Activated CD4-positive, alpha-beta T cell treated with anti-CD3 and anti-CD28 coated beads for 36 hours (primary cell): ENCODE measurements at places on chromosomes 1 and 21.
A peak's percentile ranks its signal among the peaks of the same experiment; 100 is the strongest.

- no peak for DNase-seq
Observed at GRCh38 chr1:4460651-4461050, 193.8 kb upstream of the AJAP1 start.

- DNase-seq = no peak
Observed at GRCh38 chr1:205571747-205572146, 60.1 kb downstream of the ELK4 start.

- DNase-seq = no peak
Observed at GRCh38 chr1:244647819-244648218, 5.1 kb upstream of the DESI2 start.

DNA sequence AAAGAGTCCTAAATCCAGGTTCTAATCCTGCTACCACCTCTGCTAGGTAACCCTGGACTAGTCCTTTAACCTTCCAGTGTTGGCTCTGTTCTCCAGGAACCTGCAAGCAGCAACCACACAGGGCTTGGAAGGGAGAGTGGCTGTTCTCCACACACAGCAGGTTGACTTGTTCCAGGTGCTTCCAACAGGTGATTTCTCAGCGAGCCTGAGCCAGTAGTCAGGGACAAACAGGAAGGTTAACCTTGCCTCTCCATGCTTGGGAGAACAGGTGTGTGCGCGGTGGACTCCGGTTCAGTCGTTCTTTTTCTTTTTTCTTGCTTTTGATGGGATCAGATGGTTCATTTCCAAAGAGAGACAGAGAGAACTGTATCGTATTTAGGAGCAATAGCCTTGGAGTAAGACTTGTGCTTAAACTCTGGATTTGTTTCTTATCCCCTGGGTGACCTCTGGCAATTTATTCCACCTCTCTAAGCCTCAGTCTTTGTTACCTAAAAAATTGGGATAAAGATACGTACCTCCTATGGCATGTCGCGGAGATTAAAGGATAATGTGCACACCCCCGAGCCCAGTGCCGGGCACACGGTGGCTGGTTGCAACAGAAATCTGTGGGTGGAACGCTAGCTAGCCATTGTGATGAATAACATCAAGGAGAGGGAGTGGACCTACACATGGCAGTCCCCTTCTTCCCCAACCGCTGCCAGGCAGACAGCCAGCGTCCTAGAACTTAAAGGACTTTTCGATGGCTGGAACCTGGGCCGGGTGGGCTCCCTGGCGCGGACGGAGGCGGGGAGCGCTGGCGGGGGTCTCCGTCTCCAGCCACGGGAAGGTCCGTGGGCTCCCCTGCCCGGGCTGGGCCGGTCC is 583 bp upstream of the CACHD1 start:
- DNase-seq = peak; percentile 15

DNA sequence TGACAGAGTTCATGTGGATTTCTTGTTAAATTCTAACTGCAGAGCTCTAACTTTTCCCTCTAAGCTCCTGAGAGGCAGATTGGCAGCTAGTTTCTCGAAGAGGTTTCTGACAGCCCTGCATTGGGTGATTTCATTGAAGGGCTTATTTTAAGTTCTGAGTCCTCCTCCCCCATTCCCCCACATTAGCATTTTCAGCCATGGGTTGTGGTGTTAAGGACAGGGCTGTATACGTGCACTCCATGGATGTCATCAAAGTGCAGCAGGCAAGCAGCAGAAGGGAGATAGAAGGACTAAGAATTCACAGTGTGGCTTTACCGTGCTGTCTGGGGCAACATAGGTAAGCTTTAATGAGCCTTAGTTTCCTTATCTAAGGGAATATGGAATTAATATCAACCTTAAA is 19.0 kb downstream of the CRYZ start:
- no peak for DNase-seq

DNA sequence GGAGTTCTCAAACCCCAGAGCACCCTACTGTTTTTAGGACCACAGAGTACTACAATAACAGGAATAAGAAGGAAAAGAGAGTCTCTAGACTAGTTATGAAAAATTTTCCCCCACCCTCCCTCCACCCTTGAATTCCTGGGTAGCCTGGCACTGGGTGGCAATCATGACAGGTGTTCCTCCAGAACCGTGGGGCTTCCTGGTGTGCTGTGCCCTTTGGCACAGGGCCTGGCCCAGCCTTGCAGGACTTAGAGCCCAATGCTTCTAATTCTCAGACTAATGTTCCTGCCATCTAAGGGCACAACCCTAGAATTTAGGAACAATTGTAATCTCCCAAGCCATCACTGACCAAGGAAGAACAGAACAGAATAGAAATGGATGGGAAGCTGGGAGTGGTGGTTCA is 1.5 kb upstream of the CD160 start:
- no peak for DNase-seq

DNA sequence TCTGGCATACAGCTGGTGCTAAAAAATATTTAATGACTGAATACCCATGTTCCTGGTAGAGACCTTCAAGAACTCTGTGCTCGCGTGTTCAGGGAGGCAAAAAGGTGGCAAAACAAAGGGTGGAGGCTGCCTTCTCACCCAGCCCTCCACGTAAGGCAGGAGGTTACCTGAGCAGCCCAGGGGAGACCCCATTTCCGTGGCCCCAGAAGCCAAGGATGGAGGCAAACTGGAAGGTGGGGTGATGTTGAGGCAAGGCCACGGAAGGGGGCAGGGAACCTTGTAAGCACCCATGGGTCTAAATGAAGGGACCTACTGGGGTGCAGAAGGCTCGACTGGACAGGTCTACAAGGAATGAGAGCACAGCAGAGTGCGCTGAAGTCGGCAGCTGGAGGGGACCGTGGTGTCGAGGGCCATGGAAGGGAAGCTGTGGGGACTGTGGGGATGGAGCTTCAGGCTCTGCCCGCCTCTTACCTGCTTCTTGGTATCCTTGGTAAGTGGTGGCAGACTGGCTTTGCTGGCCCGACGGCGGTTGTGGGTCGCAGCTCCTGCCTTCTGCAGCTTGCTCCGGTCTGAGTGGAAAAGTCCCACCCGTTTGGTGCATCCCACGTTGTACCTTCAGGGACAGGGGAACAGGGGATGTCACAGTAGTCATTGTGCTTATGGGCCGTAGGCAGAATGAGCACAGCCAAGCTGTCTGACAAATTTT is 8.9 kb upstream of the A3GALT2 start:
- no peak for DNase-seq

DNA sequence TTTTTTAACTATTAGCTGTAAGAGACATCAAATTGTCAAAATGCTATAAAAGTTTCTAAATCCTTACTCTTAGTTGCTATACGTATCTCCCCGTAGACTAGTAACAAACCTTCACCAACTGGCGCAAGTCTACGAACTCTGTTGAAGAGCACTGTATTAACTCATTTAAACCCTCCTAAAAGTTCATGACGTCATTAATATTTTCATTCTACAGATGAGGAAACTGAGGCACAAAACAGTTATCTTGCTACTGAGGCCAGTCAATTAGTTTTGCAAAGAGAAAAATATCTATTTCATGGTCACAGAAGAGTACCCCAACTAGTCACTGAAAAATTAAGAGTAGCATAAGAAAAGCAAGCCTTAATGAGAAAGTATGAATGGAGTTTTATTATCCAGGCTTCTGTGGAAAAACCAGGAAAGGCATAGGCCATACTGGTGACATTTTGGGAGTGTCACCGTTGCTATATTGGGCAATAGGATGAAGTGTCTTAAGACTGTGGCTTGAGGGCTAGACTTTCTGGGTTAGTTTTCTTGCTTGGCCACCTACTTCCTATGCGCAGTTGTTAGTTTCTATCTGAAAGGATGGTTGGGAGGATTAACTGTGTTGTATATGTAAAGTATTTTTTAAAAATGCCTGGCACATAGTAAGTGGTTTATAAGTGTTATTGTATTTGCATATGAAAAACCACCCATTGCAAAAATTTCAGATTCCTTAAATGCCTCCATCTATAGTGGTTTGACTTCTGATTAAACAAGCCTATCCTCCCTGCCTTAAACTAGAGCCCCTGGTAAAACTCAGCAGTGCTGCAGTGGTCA is 52.4 kb upstream of the SYT14 start:
- DNase-seq = no peak

- no peak for DNase-seq
Observed at GRCh38 chr1:47515164-47515789, 77.4 kb downstream of the FOXD2 start.

DNA sequence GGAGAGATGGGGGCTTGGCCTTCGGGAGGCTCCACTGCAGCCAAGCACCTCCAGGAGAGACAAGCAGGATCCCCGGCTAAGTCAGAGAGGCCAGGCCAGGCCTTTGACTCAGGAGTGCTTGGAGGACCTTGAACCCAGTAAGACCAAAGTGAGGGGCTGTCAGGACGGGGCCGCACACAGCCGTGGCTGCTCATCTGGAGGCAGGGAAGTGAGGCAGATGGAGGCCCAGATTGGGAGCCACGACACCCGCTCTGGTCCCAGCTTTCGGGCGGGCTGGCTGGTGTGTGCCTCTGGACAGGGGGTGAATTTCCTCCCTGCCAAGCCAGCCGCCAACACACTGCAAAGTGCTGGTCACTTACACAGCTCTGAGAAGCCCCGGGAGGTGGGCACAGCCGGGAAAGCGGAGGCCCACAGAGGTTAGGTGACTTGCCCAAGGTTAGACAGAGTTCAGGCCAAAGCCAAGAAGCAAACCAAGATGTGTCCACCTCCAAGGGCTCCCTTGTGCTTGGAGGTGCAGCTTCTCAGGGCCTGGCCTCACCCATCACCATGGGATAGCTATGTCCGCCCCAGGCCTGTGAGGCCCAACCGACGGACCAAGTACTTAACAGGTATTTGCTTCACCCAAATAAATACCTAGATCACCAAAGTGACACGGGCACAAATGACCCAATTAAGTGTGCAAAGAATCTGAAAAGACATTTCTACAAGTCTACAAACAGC is 58.3 kb downstream of the CHD5 start:
- DNase-seq = no peak

GRCh38 chr1:83998205-83998497 is 781 bp downstream of the TTLL7 start:
- DNase-seq = no peak

DNA sequence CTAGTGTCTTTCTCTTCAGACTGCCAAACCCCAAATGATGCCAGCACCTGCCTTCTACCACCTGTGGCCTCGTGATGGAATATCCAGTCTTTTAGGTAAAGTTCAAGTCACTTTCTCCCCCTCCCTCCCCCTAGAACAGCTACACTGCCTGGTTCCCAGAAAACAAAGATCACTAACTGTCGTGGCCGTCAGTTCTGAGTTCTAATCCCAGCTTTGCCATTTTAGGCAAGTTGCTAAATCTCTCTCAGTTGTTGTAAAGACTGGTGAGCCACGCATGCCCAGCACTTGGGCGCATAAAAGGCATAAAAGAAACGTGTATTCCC is 648 bp upstream of the TRAPPC3 start:
- DNase-seq = peak; percentile 50

DNA sequence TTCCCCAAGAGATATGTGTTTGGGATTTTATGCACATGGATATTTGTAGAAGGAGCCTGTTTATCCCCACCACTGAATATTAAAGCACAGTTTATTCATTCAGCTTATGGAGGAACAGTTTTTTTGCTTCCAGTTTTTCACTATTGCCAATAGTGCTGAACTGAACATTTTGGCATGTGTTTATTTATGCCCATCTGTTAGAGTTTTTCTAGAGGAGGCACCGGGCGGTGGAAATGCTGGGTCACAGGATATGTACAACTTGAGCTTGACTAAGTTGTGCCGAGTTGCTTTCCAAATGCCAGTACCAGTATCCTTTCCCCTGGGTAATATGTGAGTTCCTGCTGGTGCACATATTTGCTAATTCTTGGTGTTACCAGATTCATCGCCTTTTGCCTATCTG is 111.3 kb downstream of the GREM2 start:
- DNase-seq = no peak

DNA sequence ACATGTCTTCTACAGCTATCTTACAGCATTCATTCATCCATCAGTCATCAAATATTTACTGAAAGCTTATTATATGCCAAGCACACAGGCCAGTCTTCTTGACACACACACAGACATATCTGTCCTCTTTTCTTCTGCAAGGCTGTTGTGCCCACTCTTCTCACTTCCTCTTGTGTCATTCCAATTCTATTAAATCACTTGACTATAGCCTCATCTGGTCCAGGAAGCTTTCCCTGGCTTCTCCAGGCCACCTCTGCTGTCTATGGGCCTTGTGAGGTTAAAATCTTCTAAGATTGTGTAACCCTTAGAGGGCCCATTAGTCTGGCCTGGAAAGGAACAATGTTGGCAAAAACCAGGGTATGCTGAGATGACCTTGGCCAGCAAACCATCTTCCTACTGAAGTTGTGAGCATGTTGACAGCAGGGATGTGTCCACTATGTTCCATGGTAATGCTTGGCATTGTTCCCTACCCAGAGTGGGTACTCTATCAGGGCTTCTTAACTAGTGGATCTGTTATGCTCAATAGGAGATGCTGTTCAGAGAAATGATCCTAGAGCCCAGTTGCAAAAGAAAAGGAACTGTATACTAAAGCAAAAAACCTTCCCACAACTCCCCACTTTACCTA is 5.3 kb downstream of the TRAF3IP3 start:
- no peak for DNase-seq

DNA sequence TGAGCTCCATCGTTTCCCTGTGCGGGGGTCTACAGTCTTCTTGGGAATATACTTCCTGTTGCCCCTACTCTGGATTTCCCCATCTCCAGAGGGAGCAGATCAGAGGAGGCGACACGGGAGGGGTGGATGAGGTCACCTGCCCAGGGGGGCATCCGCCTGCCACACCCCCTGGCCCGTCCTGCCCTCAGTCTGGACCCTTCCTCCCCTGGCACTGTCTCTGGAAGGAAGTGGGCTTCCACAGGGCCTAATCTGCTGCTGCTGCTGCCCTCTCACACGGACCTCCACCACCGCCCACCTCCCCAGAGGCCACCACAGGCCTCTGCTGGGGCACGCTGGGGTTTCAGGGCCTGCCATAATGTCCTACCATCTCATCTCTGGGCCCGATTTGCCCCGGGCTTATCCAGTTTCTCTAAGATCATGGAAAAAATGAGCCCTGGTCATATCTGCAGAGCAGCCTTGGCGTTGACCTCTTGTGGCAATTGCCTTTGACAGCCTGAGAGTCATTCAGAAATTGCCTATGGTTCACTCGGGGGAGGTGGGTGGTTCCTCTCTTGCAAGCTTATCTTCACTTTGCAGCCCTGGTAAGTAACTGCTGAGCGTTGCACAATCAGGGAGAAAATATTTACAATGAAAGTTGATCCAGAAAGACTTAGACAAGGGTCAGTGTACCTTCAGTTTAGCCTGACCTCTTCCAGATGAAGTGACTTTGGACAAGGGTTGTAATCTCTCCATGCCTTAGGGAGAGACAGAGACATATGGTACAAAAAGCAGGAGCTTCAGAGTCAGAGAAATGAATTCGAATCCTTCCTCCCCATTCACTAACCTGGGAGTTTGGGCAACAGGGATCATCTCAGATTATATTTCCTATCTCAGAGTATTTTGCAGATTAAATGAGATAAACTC is 252.4 kb downstream of the TOMM20 start:
- DNase-seq = peak; percentile 68

DNA sequence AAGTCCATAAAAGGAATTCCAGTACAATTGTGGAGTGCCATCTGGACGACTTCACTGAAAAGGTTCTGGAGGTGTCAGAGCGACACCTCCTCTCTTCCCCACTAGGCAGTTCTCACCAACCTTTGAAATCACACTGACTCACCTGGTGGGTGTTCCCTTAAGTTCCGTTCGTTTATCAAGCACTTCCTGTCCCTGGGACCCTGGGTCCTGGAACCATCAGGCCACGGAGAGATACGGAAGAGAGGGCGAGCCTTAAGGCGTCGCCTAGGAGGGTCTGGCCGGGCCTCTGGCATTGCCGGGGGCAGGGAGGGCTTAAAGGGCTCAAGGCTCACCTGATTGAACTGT is 317 bp downstream of the SPAG17 start:
- no peak for DNase-seq

GRCh38 chr1:153577138-153577537 is 11.5 kb upstream of the S100A2 start:
- DNase-seq = no peak

- DNase-seq = no peak
Observed at GRCh38 chr21:45164838-45165237, 90.5 kb downstream of the ADARB1 start.
